ENCODE measurements at places on chromosomes 5 and 9.

GRCh38 chr5:132546108-132546507 is 2.8 kb upstream of the IL5 start:
- no peak for DNase-seq

- DNase-seq, result no peak
Observed at GRCh38 chr9:20783057-20784038, 99.3 kb downstream of the FOCAD start.

DNA sequence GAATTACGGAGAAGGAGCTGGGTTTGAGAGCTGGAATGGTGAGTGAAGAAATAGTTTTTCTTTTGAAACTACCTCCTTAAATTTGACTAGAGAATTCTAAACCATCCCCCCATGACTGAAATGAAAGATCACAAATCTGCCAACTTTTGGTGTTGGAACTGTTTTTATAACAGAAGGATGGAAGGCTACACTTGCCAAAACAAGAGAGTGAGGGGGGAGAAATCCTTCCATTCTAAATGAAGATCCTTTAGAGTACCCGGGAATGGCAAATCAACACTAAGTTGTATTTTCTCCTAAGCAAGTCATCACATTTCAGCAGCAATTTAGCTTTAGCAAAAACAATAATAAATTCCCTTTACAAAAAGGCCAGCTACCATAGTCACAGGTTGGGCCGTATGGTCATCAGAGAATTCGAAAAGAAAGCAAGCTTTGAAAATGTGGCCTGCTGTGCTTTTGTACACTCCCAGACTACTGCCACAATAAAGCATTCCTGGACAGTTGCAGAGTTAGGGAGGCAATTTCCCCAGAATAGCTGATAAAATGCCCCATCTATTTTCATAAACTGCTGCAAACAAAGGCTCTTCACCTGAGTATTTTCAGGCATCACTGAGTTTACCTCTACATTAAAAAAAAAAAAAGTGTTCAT is 25.0 kb upstream of the FREM1 start:
- DNase-seq, result no peak

- no peak for DNase-seq
Observed at GRCh38 chr9:127979333-127980059, 1.3 kb downstream of the EEIG1 start.

DNA sequence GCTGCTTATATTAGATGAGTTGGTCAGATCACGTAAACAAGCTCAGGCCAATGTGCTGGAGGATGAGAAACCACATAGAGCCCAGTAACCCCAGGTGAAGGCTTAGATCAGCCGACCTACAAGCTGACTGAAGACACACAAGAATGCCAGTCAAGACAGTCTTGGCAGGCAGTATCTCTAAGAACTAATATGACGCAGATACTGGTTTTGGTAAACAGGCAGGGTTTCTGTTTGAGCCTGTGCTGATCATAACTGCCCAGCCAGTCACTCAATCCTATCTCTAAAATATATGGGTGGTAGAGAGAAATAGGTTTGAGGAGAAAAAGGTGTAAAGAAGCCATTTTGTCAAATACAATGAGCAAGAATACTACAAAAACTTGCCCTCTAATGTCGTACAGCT is 7.8 kb upstream of the RIGI start:
- DNase-seq, result no peak

- no peak for DNase-seq
Observed at GRCh38 chr9:136572003-136572827, 26.4 kb upstream of the NOTCH1 start.

- DNase-seq, result no peak
Observed at GRCh38 chr5:72244862-72245371, 75.1 kb downstream of the MRPS27 start.

GRCh38 chr9:111253742-111254437 is 76.1 kb downstream of the OR2K2 start:
- no peak for DNase-seq
